ENCODE measurements at places on chromosomes 12 and 14.
A peak's percentile ranks its signal among the peaks of the same experiment; 100 is the strongest.

- no peak for DNase-seq
These were observed 322.4 kb upstream of the DCN start for GRCh38 chr12:91505006-91505405.

GRCh38 chr14:91935586-91935985 is 11.9 kb downstream of the FBLN5 start:
- no peak for DNase-seq

DNA sequence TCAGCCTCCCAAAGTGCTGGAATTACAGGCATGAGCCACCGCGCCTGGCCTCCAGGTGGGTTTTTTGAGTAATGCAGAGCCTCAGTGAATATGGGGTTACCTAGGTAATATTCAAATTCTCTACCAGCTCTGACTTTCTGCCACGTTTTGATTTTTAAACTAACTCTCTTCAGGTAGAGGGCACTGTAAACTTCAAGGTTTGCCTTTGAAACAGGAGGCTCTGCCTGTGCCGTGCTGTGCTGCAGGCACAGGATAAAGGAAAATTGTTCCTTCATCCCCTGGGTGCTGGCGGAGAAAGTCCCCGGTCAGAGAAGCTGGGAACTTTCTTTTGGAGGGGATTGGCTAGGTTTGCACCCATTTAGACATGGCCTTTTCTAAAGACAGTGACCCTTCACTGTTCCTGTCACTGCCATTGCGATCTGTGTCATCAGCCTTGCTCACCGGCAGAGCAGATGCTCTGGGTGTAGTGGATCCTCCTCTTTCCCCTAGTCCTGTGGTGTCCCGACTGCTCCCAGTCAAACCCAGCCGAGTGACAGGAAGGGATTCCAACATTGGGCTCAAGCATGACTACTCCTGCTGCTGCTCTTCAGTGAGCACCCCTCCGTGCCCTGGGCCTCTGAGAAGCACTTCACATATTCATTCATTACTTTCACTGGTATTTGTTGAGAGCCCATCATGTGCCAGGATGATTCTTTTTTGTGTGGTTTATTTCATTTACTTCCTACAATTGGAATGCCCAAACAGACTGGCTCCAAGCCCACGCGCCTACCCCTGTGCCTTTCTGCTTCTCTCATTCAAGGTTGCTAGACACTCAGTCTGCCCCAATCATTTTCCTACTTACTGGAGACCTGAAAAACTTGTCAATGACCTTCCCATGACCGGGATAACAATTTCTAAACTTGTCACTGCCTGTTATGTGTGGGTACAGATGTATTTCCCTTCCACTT is 103.6 kb downstream of the TMEM30B start:
- no peak for DNase-seq

GRCh38 chr14:105410642-105411016 is 9.0 kb upstream of the MTA1 start:
- no peak for DNase-seq

- DNase-seq = no peak
These were observed 232.6 kb upstream of the TBX3 start for GRCh38 chr12:114916541-114916940.

GRCh38 chr14:104362761-104363605 is 216.6 kb upstream of the C14orf180 start:
- no peak for DNase-seq

- DNase-seq = no peak
These were observed 103.9 kb downstream of the PDE3A start for GRCh38 chr12:20472102-20472782.

DNA sequence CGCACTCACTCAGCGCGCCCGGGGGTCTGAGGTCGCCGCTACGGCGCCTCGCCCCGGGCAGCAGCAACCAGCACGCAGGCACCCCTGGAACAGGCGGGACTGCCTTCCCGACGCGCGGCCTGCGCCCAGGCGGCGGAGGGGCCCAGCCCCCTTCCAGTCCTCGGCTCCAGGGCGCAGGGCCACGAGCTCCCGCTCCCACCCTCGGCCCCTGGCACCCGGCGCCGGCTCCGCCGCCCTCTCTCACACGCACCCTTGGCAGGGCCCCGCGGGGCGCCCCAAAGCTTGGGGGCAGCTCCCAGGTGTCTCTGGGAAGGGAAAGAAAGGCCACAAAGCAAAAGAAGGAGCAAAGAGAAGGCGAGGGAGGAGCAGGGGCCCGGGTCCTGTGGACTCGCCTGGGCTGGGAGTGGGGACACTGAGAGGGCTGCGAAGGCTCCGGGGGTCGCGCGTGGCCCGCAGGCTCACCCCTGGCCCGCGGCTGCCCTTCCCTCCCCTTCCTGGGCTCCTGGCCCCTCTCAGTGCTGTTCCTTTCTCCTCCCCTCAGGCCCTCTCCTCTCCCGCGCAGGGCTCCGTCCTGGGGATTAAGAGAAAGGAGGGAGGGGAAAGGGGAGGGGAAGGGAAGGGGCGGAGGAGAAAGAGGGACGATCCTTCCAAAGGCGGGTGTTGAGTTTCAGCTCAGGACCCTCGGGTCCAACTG is 907 bp upstream of the EFS start:
- no peak for DNase-seq

GRCh38 chr14:92905667-92906066 is 17.3 kb upstream of the CHGA start:
- no peak for DNase-seq

GRCh38 chr14:60254176-60254575 is 5.2 kb downstream of the PPM1A start:
- no peak for DNase-seq

DNA sequence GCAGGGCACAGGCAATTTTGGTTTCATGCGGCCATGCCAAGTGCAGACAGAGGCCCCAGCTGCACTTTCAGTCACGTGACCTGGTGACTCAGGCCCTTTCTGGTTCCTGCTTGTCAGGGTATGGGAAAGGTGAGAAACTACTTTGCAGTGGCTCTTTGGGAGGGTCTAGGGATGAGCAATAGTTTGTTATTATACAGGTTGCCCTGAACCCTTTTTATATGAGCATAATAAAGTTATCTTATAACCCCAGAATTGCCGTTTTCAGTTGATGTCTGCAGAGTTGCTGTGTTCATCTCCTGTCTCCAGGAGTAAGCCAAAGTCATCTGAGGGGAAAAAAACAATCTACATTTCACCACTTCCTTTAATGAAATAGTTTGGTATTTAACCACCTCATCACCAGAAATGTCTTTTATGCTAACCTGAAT is 30.9 kb upstream of the EMP1 start:
- peak; percentile 88 for DNase-seq

- no peak for DNase-seq
These were observed 102.8 kb upstream of the NUDT4 start for GRCh38 chr12:93274937-93275336.

GRCh38 chr12:114868995-114869834 is 185.2 kb upstream of the TBX3 start:
- no peak for DNase-seq

DNA sequence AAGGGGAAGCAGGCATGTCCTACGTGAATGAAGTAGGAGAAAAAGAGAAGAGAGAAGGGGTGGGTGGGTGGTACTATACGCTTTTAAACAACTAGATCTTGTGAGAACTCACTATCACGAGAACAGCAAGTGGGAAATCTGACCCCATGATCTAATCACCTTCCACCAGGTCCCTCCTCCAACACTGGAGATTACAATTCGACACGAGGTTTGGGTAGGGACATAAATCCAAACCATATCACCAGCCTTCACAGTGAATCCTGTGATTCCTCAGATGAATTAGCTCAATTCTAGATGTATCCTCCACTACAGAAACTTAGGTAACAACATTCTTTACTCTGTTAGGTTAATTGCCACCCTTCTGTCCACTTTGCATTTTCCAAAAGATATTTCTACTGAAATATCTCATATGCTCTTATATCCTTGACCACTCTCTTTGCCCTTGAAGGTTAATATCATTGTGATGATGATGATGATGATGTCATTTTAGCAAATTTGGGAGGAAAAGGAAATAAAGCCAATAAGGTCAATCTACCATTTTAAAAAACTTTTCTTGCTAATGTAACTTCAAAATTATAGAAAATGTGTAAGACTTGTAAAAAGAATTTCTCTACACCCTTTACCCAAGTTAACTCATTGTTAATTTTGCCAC is 23.2 kb upstream of the CCNT1 start:
- no peak for DNase-seq

GRCh38 chr12:12266389-12266872 is 413 bp downstream of the LRP6 start:
- peak; percentile 20 for DNase-seq

GRCh38 chr12:53591301-53592206 is 34.6 kb downstream of the ATF7 start:
- DNase-seq = no peak

GRCh38 chr14:32545095-32545494 is 216.0 kb downstream of the AKAP6 start:
- no peak for DNase-seq

DNA sequence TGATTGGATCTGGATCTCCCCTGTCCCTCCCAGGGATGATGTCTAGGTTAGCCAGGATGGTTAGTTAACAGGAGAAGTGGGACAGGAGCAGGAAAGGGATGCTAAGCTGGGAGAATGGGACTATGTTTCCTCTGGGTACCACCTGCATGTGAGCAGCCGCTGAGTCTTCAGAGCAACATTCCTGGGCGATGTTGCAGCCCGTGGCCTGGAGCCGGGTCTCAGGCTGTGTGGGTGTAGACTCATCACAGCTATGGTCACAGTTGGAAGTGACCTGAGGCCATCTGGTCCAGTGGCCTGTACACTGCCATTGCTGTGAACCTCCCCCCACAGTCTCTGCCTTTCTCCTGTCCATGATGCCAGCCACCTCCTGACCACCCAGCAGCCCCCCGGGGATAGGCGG is 422.6 kb downstream of the DPF3 start:
- no peak for DNase-seq

DNA sequence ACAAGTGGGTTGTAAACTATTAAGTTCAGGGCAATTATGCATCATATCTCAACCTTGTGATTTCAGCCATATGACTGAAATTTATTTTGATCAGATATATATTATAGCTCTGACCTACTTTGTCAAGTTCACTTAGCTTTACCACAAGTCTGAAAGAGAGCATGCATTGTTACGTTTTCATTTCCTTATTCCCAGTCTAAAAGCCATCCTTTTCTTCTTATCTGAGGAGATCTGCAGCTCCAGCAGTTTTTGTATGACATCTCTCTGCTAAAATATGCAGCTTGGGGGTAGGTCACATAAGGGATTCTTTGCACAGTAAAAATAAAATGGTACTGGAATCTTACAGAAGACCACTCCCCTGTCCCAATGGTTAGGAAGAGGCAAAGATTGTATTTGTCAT is 1682.8 kb upstream of the FLRT2 start:
- DNase-seq = no peak

DNA sequence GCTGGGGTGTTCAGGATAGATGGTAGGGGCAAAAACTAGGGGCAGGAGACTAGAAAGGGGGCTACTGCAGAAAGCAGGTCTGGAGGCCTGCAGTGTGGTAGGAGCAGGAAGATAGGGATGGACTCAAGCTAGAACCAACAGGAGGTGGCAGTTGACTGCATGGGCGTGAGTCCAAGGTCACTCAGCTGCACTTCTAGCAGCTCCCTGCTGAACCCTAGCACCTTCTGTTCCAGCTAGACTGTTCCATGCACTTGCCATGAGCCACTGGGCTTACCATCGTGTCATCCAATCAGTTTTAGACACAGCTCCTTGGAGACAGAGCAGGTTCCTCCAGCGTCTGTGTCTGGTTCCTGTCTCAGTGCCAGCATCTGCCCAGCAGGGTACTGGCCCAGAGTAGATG is 11.3 kb upstream of the KRT8 start:
- no peak for DNase-seq

DNA sequence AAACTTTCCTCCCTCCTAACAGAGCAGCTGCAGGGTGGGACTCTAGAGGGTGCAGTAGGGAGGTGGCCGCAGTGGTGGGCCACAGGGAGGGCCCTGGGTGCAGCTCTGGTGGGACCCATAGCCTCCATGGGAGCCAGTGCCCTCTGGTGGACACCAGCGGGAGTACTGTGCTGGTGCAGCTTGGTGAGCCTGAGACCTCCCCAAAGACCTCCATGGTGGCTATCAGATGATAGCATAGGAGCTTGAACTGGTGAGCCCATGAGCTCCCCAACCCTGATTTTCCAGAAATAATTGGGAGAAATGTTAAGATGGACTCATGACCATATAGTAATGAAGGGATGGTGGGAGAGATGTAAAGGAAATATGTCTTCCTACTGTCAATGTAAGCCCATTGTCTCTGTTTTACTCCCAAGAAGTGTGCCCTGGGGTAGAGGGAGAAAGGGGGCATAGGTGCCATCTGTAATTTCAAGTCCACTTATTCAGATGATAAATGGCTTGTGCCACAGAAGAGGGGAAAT is 98.7 kb downstream of the GAS2L3 start:
- peak; percentile 62 for DNase-seq

DNA sequence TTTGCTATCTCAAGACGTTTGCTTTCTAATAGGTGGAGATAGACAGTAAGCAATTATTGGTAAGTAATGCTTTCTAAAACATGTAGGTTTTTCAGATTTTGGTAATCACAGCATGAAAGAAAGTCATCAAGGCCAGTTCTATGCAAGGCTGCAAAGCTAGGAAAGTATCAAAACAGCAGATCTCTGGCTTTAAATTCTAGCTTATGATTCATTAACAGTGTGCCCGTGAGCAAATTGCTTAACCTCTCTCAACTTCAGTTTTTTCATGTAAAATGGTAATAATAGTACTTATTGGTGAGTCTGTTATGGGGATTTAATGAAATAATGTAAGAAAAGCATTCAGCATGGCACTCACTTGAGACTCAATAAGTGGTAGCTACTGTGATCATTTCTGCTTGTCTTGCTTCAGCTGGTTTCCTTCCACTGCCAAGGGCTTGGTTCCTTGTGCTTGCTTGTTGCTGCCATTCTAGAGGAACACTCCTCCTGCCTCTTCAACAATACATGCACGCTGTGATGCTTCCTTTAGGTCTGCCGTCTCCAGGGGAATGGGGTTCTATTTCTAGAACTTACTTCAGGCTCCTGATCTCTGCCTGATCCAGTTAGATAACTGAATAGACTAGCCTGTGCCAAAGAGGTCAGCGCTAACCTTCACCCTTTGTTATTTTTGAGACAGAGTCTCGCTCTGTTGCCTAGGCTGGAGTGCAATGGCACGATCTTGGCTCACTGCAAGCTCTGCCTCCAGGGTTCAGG is 88.4 kb downstream of the CAND1 start:
- DNase-seq = no peak

GRCh38 chr14:33762161-33762851 is 188.6 kb downstream of the EGLN3 start:
- no peak for DNase-seq

GRCh38 chr14:58746701-58747100 is 108.9 kb downstream of the DACT1 start:
- DNase-seq = no peak

DNA sequence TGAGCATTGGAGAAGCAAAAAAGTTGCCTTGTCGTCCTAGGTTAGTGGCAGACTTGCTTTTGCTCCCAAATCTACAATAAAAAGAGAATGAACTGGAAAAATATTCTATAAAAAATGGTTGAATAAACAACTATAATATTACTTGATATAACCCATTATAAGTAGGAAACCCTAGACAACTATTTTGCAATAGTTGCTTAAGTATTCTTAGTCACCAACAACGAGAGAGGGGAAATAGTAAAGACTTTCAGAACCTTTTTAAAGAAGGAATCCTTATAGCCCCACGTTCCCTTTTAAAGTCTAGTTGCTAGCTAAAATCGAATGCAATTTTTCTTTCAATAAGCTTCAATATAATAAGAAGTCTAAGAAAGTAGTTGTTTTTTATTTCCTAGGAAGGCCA is 17.5 kb downstream of the AQP6 start:
- DNase-seq = no peak

GRCh38 chr12:117002051-117002817 is 91.5 kb downstream of the FBXW8 start:
- DNase-seq = no peak
